NCI-H1092 treated with DMSO at 0.1 percent for 48 hours (cell line): ENCODE measurements at places on chromosomes 12 and 14.
A peak's percentile ranks its signal among the peaks of the same experiment; 100 is the strongest.

DNA sequence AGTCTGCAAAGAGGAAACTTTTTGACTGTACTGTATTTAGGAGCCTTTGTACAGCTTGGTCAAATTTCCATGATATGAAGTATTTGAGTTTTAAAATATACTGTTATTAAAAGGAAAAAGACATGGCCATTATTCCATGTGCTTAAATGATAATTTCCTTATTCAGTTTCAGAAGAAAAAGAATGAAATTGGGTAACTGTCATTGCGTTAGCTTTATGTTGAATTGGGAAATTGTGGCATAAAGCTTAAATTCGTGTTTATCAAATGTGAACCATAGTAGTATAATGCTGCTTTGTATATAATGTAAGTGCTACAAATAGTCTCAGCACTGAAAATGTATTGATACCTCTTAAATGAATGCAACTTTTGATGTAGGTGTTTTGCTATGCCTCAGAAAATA lies 64.9 kb downstream of the ETNK1 start:
- no peak for DNase-seq

DNA sequence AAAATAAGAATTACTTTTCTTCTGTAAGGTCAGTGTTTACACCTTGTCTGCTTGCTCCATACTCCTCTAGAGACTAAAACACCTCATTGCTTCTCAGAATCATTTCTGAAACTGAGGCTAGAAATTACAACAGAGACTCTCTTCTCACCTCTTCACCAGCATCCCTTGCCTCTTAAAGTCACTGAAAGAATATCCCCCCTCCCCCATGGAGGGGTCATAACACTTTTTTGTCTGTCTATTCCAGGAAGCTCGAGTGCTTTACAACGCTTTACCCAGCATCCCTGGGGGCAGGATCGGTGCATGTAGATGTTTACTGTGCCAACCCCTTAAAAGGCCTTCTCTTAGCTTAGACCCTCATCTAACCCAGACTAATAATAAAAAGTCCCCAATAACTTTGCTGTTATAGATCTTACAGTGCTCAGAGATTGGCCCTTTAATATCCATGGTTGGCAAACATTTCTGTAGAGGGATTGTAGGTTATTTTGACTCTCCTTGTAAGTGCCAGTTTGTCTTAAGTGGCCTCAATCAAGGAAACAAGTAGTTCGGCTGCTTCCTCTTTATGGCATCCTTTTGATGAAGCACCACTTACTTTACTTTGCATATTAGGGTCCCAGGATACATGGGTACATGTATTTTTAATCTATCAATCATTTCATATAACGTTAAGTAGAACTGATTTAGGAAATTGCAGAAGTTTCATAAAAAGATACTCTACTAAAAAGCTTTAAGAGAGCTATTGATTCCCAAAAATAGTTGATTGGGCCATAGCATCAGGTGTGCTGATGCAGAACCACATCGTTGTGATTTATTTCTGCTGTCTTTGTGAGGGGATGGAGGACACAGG lies 29.3 kb downstream of the PRKCH start:
- no peak for DNase-seq

- DNase-seq: no peak
These were observed 43.9 kb upstream of the AMN1 start for GRCh38 chr12:31772685-31773222.

GRCh38 chr12:62319058-62319457 lies 58.9 kb downstream of the USP15 start:
- no peak for DNase-seq

- no peak for DNase-seq
These were observed 2.2 kb downstream of the SPRYD3 start for GRCh38 chr12:53077030-53077429.

- DNase-seq: no peak
These were observed 48.5 kb downstream of the SVOP start for GRCh38 chr12:108972358-108972757.

- DNase-seq: no peak
These were observed 46.2 kb downstream of the WSCD2 start for GRCh38 chr12:108175310-108175709.

GRCh38 chr12:48988030-48988649 lies 10.0 kb downstream of the WNT1 start:
- DNase-seq: no peak

DNA sequence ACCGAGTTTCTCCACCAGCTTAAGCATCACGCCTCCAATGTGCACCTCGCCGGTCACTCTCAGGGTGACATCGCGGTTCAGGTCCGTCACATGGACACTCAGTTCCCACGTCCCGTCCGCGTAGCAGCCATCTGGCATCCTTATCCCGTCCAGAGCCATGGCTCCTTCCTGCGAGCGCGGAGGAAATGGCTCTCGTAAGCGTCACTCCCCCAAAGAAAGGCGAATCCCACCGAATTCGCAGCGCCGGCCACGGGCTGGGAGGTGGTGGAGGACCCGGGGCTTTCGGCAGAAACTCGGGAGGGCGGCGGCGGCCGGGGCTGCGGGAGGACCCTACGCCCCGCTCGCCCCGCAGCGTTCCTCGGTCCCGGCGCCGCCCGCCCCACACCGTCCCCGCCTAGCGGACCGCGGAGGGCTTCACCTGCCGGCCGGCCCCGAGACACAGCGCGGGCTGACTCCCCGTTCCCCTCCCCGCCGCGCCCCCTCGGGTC lies 396 bp downstream of the FERMT2 start:
- DNase-seq: peak; percentile 50

DNA sequence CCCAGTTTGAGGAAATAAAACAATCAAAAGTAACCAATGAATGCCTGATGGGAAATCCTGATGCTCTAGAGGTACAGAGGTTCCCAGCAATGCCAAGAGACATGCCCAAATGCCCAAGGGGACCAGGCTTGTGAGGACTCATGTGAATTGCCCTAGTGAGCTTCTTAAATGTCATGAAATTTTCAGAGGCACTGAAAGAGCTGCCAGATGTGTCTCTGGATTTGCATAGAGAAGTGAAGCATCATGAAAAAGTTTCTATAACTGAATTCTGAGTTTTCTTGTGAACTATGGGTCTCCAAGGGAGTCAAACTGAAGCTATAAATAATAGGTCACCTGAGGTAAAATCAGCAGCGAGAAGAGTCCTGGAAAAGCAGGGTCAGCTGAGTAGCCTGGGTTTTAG lies 9.9 kb downstream of the PTPRR start:
- DNase-seq: no peak

GRCh38 chr12:42221726-42222125 lies 16.3 kb downstream of the YAF2 start:
- no peak for DNase-seq

DNA sequence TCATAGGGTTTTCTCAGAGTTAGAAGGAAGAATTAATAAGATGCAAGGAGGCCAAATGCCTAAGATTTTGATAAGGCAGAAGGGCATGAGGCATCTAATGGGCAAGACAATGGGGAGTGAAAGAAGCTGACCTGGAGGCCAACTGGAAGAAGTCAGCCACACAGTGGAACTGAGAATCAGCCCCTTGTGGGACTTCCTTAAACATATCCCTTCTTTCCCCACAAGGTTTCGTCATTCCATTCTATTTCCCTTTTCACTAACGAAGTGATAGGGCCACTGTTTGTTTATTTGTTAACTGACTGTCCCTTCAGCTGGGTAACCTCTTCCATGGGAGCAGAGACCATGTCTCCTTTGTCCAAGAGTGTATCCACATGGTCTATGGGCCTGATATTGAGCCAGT lies 86.2 kb downstream of the HELB start:
- no peak for DNase-seq

DNA sequence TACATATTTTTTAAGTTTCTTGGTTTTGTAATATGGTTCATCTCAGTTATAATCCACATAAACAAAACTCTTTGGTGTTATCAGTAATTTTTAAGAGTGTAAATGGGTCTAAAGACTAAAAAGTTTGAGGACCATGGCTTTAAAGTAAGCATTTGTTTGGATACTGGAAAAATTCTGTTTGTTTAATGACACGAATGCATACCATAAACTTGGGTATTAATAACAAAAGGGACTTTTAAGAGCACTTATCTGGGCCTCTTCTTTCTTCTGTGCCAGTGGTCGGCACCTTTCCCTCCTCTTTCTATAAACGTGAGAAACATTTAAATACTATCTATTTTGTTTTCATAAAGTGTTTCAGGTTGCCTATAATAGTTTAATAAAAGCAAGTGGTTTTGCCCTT lies 47.4 kb downstream of the SAMD4A start:
- no peak for DNase-seq

DNA sequence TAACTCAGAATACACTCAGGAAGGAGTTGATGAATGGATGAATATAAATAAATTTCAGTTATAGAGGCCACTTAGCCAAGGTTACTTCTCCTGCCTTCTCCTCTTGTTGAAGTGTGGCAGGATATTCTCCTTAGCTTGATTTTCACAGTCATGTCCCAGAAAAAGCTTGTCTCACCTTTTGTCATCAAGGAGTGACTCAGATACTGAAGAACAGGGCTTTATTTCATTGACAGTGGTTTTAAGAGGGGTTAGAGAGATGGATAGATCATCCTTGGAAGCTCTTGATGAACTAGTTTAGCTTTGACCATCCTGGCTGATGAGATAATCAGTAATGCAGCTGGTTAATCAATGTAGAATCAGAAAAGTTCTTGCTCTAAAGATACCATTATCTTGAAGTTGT lies 35.0 kb upstream of the CFAP54 start:
- DNase-seq: no peak

DNA sequence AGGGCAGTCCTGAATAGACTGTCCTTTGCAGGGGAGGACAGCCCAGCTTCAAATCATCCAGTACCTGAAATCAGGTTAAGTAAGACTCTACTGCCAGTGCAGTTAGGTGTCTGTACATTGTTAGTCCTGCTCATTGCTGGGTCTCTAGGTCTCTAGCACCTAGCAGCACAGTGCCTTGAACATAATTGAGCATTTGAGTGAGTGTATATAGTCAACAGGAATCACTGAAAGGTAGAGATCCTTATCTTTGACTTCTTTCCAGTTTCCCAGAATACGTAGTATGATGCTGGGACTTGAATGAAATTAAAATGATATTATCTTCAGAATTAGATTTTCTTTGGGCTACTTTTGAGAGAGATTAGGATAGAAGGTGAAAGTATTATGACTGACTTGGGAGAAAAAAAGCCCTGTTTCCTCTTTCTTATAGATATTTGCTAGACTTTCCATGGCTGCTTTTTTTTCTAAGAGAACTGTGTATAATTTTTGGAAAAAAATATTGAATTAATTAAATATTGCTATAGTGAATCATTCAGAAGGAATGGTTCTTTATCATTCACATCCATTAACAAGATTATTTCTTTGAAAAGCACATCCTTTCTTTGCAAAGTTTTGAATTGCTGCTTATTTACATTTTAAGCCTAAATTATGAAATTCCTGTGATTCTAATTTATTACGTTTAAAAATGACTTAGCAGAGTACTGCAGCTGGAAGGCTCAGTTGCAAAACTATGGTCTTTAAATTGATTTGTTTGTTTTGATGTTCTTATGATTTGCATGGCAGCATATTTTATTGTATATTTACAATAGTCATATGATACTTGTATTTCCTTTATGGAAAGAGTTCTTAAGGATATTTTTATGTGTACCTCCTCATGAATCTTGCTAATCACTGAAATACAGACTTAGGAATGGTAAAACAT lies 51.6 kb downstream of the PPP4R4 start:
- no peak for DNase-seq

- no peak for DNase-seq
These were observed 249.2 kb downstream of the BTG1 start for GRCh38 chr12:91896286-91897024.

GRCh38 chr14:23352506-23353432 lies at the start of gene SLC22A17:
Gene SLC22A17, minus strand, starts transcription at chr14:23352887.
- peak; percentile 92 for DNase-seq

GRCh38 chr12:90520002-90520734 lies 434.8 kb downstream of the CCER1 start:
- no peak for DNase-seq

DNA sequence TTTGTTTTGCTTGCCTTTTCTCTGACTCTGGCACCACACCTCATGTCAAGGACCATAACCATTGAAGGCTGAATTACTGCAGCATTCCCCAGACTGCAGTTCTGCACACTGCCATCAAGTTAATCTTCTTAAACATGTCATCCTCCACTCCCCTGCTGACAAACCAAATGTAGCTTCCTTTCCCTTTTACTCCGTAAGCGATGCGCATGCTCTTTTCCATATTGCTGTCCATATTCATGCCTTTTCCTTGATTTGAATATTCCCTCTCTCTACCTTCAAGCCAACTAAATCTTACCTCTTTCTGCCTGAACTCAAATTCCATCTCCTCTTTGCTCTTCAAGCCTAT lies 13.6 kb downstream of the GPX2 start:
- no peak for DNase-seq

GRCh38 chr12:42186793-42187192 lies 42.1 kb upstream of the GXYLT1 start:
- DNase-seq: no peak

GRCh38 chr14:37466003-37466622 lies 128.9 kb downstream of the FOXA1 start:
- no peak for DNase-seq

- peak; percentile 59 for DNase-seq
These were observed at the start of gene STXBP6 for GRCh38 chr14:25049568-25050268. Gene STXBP6, minus strand, starts transcription at chr14:25050147. Its CDS starts 75,329 bp downstream, at chr14:24974818.

GRCh38 chr12:51620448-51620847 lies 29.4 kb downstream of the SCN8A start:
- DNase-seq: no peak

DNA sequence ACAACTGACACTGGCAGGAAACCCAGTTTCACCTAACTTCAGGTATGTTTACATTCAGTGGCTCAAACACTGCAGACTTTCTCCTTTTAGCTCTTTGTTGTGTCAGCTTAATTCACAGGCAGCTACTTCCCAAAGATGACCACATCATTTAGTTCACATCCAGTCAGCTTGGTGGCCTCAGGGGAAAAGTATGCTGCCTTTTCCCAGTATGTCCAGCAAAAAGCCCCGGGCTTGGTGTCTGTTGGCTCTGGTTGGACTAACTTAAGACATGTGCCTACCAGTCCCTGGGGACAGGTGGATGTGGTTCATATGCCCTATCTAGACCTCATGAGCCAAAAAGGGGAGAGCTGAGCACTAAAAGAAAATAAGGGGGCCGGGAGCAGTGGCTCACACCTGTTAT lies 56.4 kb downstream of the GOLGA5 start:
- no peak for DNase-seq
